ENCODE measurements at places on chromosomes 1 and 21.

- H3K4me3 ChIP-seq = no peak overlapping the region
- no peaks in the 10 kb centered on the region for H3K36me3 ChIP-seq
- no peak overlapping the region for H3K27ac ChIP-seq
Measured at GRCh38 chr1:233394860-233395717, 67.6 kb downstream of the MAP3K21 start.

DNA sequence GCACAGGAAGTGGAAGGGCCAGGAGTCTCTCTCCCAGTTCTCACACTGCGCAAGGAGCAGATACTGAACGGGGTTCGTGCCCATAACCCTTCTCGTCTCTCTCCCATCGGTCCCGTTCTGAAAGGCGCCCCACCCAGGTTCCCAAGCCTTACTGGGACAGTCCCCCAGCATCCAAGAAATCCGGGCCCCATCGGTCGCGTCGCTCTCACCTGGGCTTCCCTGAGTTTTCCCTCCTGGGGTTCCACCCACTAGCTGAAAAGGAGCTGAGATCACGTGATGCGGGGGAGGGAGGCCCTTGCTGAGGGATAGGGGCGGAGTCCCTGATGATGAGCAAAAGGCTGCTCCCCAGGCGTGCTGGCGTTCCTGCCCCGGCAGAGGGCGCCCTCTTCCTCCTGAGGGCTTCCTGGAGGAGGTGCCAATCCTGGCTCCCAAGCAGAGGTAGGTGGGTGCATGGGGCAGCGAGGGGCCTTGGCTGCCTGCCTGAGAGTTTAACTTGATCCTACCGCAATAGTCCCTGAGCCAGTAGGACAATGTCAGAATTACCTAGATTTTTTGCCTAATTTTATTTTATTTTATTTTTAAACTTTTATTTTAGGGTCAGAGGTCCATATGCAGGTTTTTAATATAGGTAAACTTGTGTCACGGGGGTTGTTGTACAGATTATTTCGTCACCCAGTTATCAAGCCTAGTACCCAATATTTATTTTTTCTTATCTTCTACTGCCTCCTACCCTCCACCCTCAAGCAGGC is at the start of gene SPOCD1:
Gene SPOCD1, minus strand, starts transcription at position 271 of the 749 bp plus-strand sequence. CDS start 689 bp downstream, outside the sequence.
- no peak within 1 kb of the TSS for H3K27ac ChIP-seq
- H3K4me1 ChIP-seq = peaks cover 3% of the 10 kb centered on the region
- no peaks in the 10 kb centered on the region for H3K36me3 ChIP-seq
- peak; percentile 68 for DNase-seq
- no peaks in the 10 kb centered on the region for H3K27me3 ChIP-seq
- no peak within 1 kb of the TSS for H3K4me3 ChIP-seq

DNA sequence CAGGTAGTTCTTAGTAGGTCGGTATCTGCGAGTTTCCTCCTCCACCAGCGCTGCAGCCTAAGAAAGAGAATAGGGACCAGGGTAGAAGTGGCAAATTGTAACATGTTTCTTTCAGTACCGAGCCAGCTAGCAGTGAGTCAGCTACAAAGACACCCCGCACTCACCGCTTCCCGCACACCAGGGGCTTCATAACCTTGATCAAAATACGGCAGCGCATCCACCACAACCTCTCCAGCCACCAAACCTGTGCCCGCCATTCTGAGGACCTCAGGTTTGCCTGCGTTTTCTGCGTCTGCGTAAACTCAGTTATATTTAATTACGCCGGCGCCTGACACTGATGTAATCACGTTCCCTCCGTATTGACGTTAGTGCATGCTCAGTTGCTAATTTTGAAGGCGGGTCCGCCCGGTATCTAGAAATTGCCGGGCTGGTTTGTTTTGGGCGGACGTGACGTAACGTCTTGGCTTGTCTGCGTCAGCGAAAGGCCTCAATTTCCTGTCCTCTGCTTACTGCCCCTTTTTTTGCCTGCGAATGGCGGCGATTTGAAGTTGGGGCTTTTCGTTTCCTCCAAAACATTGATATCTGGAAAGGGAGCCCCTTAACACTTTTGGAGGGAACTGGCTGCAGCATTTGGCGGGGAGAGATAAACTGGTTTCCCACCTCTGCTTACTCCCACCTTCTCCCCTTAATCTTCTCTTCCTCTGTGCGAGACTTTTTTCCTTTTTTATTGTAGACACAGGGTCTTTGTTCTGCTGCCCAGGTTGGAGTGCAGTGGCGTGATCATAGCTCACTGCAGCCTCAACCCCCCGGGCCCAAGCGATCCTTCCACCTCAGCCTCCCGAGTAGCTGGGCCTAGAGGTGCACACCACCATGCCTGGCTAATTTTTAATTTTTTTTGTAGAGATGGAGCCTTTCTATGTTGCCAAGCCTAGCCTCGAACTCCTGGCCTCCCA is at the start of gene BCAS2:
Gene BCAS2, minus strand, starts transcription at position 281 of the 953 bp plus-strand sequence. Its CDS starts 24 bp downstream, at position 257.
- H3K36me3 ChIP-seq = peaks cover 12% of the 10 kb centered on the region
- H3K4me1 ChIP-seq = peaks cover 10% of the 10 kb centered on the region
- no peaks in the 10 kb centered on the region for H3K27me3 ChIP-seq
- DNase-seq = peak; percentile 89
- H3K27ac ChIP-seq = peak within 1 kb of the TSS; percentile 88

GRCh38 chr1:51740652-51741051 is 123.8 kb downstream of the OSBPL9 start:
- no peak overlapping the region for H3K27ac ChIP-seq
- no peak for DNase-seq
- H3K4me1 ChIP-seq = no peaks in the 10 kb centered on the region
- H3K36me3 ChIP-seq = no peaks in the 10 kb centered on the region
- no peak overlapping the region for H3K4me3 ChIP-seq
- no peaks in the 10 kb centered on the region for H3K27me3 ChIP-seq

- H3K36me3 ChIP-seq = no peaks in the 10 kb centered on the region
- peak within 1 kb of the TSS; percentile 19 for H3K4me3 ChIP-seq
- H3K27me3 ChIP-seq = peaks cover 17% of the 10 kb centered on the region
- no peak for DNase-seq
- peaks cover 12% of the 10 kb centered on the region for H3K4me1 ChIP-seq
Measured at GRCh38 chr1:66752000-66752592, at the start of gene DYNLT5. TSS of gene DYNLT5 (plus strand) at chr1:66752459. CDS start at chr1:66754659, 2,200 bp downstream.

DNA sequence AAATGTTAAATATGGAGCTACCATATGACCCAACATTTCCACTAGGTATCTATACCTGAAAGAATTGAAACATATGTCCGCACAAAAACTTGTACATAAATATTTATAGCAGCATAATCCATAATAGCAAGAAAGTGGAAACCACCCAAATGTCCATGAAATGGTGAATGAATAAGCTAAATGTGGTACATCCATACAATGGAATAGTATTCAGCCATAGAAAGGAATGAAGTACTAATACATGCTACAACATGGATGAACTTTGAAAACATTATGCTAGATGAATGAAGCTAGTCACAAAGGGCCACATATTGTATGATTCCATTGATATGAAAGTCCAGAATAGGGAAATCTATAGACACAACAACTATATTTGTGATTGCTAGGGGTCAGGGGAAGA is 20.0 kb upstream of the BLACAT1 start:
- peaks cover 4% of the 10 kb centered on the region for H3K27me3 ChIP-seq
- no peaks in the 10 kb centered on the region for H3K36me3 ChIP-seq
- DNase-seq = no peak
- no peak overlapping the region for H3K27ac ChIP-seq
- H3K4me3 ChIP-seq = no peak overlapping the region

DNA sequence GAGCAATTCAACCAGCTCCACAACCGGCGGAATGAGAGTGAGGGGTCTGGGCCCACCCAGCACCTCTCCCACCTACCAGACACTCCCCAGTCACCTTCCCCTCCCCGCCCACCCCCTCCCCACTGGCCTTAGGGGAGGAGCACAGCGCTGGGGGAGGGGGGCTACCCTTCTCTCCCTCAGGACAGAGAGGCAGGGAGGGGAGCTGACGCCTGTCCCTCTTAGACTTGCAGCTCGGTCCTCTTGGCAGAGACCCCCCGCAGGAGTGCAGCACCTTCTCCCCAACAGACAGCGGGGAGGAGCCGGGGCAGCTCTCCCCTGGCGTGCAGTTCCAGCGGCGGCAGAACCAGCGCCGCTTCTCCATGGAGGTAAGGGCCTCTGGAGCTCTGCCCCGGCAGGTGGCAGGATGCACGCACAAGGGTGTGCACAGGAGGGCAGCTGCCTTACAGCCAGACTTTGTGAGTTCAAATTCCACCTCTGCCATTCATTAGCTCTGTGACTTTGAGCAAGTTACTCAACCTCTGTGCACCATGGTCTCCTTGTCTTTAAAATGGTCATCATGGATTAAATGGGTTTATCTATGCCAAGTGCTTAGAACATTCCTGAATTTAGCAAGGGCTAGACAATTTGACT is 18.9 kb downstream of the CDK18 start:
- no peak for DNase-seq
- no peaks in the 10 kb centered on the region for H3K36me3 ChIP-seq
- H3K4me3 ChIP-seq = no peak overlapping the region
- H3K4me1 ChIP-seq = no peaks in the 10 kb centered on the region
- no peaks in the 10 kb centered on the region for H3K27me3 ChIP-seq

GRCh38 chr1:235730007-235730406 is 80.4 kb upstream of the GNG4 start:
- no peaks in the 10 kb centered on the region for H3K4me1 ChIP-seq
- H3K36me3 ChIP-seq = peaks cover 4% of the 10 kb centered on the region
- no peaks in the 10 kb centered on the region for H3K27me3 ChIP-seq

DNA sequence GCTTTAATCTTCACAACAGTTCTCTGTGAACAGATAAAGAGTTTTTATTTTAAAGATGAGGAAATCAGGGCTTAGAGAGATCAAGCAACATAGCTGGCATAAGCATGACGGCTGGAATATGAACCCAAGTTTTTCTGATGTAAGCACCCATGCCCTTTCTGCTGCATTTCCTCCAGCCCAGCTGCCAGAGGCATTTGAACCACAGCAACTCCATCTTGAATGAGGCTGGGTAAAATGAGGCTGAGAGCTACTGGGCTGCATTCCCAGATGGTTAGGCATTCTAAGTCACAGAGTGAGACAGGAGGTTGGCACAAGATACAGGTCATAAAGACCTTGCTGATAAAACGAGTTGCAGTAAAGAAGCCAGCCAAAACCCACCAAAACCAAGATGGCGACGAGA is 90.0 kb downstream of the WDR64 start:
- no peak overlapping the region for H3K4me3 ChIP-seq
- H3K27ac ChIP-seq = no peak overlapping the region
- no peaks in the 10 kb centered on the region for H3K27me3 ChIP-seq

DNA sequence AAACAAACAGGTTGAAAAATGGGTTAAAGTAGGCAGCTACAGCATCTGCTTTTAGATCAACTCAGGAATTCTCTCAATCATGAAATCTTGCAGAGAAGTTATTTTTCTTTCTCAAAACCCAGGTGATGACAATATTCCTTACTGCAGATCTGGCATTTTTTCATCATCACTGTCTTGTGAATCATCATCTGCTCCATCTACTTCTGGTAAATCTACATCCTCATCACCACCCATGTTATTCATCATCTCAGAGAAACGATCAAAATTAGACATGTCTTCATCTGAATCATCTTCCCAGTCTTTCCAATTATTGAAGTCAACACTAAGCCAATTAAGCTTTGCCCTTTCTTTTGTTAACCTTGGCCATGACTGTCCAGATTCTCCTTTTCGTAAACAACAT is 21.8 kb downstream of the GBP2 start:
- no peaks in the 10 kb centered on the region for H3K27me3 ChIP-seq
- H3K27ac ChIP-seq = no peak overlapping the region
- H3K36me3 ChIP-seq = peaks cover 45% of the 10 kb centered on the region
- DNase-seq = no peak
- no peak overlapping the region for H3K4me3 ChIP-seq

DNA sequence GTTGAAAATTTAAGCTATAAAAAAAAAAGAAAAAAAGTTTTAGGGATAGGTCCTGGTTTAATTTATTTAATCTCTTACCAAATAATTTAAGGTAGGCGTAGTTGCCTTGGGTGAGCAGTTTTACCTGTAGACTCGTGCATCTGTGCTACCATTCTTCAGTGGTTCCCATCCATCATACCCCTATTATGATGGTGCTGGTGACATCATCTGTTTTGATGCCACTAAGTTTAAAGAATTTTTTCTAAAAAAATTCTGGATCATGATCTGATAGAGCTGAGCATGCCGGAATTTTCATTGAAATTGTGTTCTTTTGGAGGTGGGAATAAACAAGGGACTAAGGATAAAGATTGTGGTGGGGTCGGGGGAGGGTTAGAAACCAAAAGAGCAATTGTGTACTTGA is 15.7 kb downstream of the LAMC1 start:
- DNase-seq = no peak
- H3K27me3 ChIP-seq = peaks cover 10% of the 10 kb centered on the region
- H3K36me3 ChIP-seq = no peaks in the 10 kb centered on the region
- no peak overlapping the region for H3K27ac ChIP-seq
- H3K4me1 ChIP-seq = no peaks in the 10 kb centered on the region

DNA sequence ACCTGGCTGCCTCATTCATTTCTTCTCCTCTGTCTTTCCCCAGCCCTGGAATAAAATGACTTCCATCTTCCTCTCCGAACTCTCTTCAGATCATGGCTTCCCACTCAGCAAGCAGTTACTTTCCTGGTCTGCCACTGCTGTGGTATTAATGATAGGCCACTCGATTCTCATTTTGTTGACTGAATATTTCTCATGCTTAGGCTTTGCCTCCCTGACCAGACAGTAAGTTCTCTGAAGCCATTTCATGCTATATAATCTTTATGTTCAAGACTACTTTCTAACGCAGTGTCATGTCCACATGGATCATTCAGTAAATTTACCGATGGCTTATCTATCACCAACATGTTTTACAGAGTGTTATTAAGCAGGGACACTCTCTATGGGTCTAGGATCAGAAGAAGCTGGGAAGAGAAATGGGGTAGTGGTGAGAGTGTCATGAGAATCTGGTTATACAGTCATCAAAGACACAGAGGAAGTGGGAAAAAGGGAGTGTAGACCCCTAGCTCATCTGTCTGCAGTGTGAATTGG is 20.6 kb downstream of the RUNX1 start:
- peaks cover 71% of the 10 kb centered on the region for H3K4me1 ChIP-seq
- DNase-seq = no peak
- H3K27me3 ChIP-seq = no peaks in the 10 kb centered on the region
- peak overlapping the region; percentile 91 for H3K27ac ChIP-seq
- no peak overlapping the region for H3K4me3 ChIP-seq

DNA sequence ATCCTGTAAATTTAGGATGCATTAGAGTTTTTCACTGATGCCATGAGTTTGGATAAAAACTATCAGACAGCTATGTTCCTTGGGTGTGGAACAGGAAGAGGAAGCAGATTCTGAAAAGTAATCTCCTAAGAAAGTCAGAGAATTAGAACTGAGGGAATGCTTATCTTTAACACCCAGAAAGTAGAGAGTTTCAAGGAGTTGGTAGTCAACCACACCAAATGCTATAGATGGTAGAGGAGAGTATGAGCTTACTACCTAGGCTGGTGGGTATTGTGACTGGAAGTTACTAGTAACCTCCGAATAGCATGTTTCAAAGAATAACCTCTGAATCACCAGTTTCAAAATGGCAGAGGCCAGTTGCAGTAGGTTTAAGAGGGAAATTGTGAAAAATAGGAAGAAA is 288.0 kb downstream of the HMCN1 start:
- no peaks in the 10 kb centered on the region for H3K27me3 ChIP-seq
- H3K4me1 ChIP-seq = no peaks in the 10 kb centered on the region
- H3K36me3 ChIP-seq = no peaks in the 10 kb centered on the region
- no peak for DNase-seq

DNA sequence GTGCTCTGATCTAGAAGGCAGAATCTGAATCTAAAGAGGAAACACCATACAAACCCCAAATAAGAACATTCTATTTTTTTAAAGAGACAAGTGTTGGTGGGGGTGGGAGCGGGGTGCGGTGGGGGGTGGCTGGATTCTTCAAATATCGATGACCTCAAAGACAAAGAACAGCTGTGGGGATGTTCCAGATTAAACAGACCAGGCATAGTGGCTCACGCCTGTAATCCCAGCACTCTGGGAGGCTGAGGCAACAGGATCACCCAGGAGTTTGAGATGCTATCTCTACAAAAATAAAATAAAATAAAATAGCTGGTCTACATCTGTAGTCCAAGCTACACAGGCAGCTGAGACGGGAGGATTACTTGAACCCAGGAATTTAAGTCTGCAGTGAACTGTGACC is 5.0 kb downstream of the ATP1A4 start:
- DNase-seq = no peak
- no peak overlapping the region for H3K27ac ChIP-seq
- H3K4me1 ChIP-seq = no peaks in the 10 kb centered on the region
- H3K4me3 ChIP-seq = no peak overlapping the region
- no peaks in the 10 kb centered on the region for H3K36me3 ChIP-seq
